ENCODE measurements at places on chromosomes 5 and 9. TPM values are rescaled to one million over a fixed set of nuclear protein-coding genes. Genes with fewer than 3 reads are reported as not detected.

DNA sequence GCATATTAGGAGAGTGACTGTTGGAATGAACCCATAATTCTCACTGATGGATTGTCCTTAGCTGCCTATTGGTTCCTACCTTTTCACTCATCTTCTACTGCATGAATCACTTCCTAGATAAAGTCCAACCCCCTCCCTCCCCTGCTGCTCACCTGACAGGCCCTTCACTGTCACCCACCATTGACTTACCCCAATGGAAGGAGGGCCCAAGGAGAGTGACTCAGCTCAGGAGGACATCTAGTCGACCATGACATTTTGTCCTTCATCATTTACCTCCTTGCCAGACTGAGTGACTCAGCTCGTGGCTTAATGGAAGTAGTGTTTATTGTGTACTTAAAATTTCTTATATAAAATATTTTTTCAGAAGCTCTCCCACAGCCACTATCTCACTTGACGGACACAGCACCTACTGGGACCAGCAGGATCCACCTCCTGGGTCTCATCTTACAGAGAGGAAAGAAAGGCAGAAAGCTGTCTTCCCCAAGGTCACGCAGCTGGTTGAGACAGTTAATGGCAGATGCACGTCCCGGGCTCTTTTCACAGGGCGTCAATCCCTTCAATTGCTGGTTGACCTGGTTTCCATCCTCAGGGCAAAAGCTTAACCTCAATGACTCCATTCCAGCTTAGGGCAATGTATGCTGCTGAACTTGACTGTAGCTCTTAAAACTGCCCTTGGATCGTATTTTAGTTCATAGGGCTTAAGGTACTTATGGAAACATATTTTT lies 142.3 kb downstream of the MARCHF11 start:
- no peak overlapping the region for H3K27ac ChIP-seq
- H3K36me3 ChIP-seq = no peaks in the 10 kb centered on the region
- no peaks in the 10 kb centered on the region for H3K4me1 ChIP-seq
- no peak for DNase-seq

DNA sequence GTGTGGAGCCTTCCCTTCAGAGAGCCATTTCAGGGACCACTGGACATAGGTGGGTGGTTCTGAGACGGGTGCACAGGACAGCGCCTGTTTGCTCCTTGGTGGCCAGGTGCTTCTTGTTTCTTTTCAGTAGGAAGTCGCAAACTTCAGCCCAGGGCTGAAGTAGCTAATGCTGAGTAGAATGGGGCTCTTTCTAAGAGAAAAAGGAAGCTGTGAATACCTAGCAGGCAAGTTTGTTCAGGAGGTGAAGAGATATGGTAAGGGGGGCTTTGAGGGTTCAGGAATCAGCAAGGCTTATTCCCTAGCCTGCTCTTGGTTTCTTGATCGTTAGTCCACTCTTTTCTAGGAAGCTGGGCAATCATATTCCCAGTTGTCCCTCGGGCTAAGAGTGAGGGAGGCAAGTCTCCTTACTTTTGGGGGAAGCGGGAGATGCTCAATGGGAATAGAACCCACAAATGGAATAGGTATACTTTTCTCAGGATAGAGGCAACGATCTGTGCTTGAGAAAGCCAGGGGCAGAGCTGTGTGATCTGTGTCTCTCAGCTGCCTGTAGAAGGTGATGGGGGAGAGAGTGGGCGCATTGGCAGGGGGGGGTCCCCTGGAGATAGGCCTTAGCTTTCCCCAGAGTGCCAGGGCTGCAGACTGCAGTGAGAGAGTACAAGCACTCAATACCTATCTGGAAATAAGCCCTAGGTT lies 1.9 kb upstream of the PURA start:
- H3K27me3 ChIP-seq = no peaks in the 10 kb centered on the region
- no peak for DNase-seq
- H3K4me3 ChIP-seq = no peak overlapping the region
- H3K36me3 ChIP-seq = peaks cover 4% of the 10 kb centered on the region
- peak overlapping the region; percentile 9 for H3K27ac ChIP-seq
- peaks cover 49% of the 10 kb centered on the region for H3K4me1 ChIP-seq

DNA sequence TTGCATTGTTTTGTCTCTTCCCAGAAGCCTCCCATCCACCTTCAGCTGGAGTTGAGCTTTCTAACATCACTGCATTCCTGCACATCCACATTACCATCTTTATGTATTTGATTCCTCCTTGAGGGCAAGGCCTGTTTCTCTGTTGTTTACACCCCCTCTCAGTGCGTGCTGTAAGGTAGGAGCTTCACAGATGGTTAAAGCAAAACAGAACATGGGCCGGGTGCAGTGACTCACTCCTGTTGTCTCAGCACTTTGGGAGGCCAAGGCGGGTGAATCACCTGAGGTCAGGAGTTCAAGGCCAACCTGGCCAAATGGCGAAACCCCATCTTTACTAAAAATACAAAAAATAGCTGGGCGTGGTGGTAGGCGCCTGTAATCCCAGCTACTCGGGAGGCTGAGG lies 110.9 kb downstream of the KCNIP1 start:
- no peaks in the 10 kb centered on the region for H3K27me3 ChIP-seq
- no peak overlapping the region for H3K4me3 ChIP-seq
- no peak overlapping the region for H3K27ac ChIP-seq
- DNase-seq = no peak
- no peaks in the 10 kb centered on the region for H3K4me1 ChIP-seq

DNA sequence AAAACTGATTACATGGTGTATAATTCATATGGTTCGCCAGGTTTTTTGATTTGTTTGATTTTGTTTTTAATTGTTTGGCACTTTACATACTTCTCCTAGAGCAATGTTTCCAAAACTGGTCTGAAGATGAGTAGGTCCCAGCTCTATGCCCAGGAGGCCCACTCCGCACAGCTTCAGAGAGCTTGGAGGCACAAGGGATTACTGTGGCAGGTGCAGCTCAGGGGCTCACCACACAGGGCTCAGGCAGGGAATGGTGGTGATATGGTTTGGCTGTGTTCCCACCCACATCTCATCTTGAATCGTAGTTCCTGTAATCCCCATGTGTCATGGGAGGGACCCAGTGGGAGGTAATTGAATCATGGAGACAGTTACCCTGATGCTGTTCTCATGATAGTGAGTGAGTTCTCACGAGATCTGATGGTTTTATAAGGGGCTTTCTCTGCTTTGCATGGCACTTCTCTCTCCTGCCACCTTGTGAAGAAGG lies 296.6 kb downstream of the MED10 start:
- no peak overlapping the region for H3K27ac ChIP-seq
- DNase-seq = no peak

DNA sequence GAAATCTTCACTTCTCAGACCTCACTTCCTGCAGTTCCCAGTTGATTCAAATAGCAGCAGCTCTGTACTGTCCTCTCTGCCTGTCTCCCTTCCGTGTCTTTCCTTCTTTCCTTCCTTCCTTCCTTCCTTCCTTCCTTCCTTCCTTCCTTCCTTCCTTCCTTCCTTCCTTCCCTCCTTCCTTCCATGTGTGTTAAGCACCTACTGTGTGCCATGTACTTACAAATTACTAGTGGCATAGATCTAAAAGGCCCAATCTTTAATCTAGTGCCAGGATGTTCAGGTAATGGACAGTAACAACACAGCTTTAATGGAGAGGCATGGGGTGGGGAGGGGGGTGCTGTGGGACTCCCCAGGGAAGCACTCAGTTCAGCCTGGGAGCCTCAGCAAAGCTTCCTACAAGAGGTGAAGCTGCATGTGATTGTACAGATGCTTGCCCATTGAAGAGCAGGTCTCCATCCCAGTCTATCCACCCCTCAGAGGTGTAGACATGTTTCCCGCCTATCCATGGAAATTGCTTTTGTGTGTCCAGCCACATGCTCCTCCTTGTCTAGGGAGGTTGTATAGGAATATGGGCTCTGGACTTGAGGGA lies 106.0 kb downstream of the RGS3 start:
- no peak overlapping the region for H3K27ac ChIP-seq

GRCh38 chr5:159342840-159343239 lies 12.6 kb upstream of the IL12B start:
- H3K4me3 ChIP-seq = no peak overlapping the region
- peaks cover 10% of the 10 kb centered on the region for H3K4me1 ChIP-seq
- no peaks in the 10 kb centered on the region for H3K27me3 ChIP-seq
- DNase-seq = no peak
- H3K36me3 ChIP-seq = no peaks in the 10 kb centered on the region

DNA sequence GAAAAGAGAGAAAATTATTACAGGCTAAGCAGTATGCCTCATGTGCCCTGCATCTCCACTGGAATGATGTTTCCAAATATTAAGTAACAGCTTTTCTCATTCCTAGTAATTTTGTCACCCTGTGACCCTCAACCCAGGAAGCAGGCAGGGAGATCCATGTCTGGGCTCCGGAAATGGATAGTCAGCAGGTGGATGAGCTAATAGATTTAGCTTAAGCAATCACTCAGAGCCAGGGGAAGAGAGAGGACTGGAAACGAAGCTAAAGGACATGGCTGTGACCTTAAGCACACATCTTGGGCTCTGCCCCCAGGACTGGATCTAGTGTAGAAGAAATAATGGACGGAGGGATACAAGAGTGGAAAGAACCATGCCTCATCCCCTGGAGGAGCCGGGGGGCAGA lies 89.5 kb downstream of the ARSB start:
- no peak for DNase-seq
- H3K27ac ChIP-seq = no peak overlapping the region
- H3K27me3 ChIP-seq = no peaks in the 10 kb centered on the region
- no peaks in the 10 kb centered on the region for H3K4me1 ChIP-seq

GRCh38 chr5:176535664-176536131 lies 1.5 kb downstream of the RNF44 start:
- H3K27me3 ChIP-seq = no peaks in the 10 kb centered on the region
- peaks cover 35% of the 10 kb centered on the region for H3K36me3 ChIP-seq
- H3K4me1 ChIP-seq = peaks cover 66% of the 10 kb centered on the region
- no peak for DNase-seq
- H3K27ac ChIP-seq = peak overlapping the region; percentile 96

DNA sequence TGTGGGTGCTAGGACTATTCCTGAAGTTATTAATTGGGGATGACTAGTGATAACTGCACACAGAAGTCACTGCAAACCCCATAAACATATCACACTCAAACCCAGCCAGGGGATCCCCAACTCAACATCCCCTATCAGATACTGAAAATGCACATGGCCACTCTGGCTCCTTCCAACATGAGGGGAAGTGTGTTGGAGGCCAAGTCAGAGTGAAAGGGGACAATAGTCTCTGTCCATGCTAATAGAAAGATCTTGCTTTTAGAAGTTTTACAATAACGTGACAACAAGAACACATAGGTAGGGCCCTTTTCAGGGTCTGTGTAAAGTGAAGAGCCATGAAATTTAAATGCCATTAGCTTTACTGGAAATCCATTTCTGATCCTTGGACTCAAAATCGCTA lies 98.8 kb upstream of the SEMA6A start:
- peaks cover 3% of the 10 kb centered on the region for H3K27me3 ChIP-seq
- H3K36me3 ChIP-seq = no peaks in the 10 kb centered on the region
- no peak overlapping the region for H3K4me3 ChIP-seq
- H3K27ac ChIP-seq = no peak overlapping the region

- H3K4me3 ChIP-seq = no peak overlapping the region
- H3K36me3 ChIP-seq = no peaks in the 10 kb centered on the region
- DNase-seq = no peak
- H3K27me3 ChIP-seq = no peaks in the 10 kb centered on the region
- no peaks in the 10 kb centered on the region for H3K4me1 ChIP-seq
- no peak overlapping the region for H3K27ac ChIP-seq
Measured at GRCh38 chr5:60639544-60639943, 60.4 kb downstream of the DEPDC1B start.

DNA sequence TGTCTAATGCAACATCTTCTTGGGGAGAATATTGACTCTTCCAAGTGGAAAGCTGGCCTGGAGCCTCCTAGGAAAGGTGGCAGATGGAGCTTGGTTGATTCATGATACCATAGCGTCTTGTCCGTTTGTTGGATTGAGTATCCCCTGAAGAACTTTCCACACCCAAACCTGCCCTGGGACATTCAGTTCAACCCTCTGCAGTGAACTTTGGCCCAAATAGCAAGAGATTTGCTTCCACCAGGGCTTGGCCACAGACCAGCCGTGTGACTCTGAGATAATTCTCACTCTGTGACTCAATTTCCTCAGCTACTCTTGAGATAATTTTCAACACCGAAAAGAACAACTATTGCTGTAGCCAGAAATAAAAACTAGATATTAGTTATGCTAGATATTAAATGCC lies 108.0 kb upstream of the RAD23B start:
- H3K36me3 ChIP-seq = no peaks in the 10 kb centered on the region
- no peaks in the 10 kb centered on the region for H3K4me1 ChIP-seq
- H3K27me3 ChIP-seq = no peaks in the 10 kb centered on the region
- no peak overlapping the region for H3K27ac ChIP-seq
- DNase-seq = no peak

DNA sequence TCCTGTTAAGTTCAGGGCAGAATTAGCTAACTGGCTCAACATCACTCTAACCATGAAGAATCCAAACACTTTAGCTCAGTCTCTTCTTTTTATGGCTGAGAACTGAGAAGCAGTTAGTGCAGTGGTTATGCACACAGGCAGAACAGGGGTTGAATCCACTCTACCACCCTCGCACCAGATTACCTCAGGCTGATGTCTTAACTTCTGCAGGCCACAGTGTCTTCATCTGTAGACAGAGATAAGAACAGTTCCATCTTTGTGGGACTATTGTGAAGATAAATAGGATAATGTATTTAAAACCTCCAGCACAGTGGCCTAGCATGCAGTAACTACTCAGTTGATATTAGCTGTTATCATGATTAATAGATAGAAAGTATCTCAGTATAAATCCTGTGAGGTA lies 54.8 kb downstream of the FAM114A2 start:
- H3K36me3 ChIP-seq = no peaks in the 10 kb centered on the region
- no peak for DNase-seq
- H3K27ac ChIP-seq = no peak overlapping the region
- no peak overlapping the region for H3K4me3 ChIP-seq
- H3K27me3 ChIP-seq = no peaks in the 10 kb centered on the region

DNA sequence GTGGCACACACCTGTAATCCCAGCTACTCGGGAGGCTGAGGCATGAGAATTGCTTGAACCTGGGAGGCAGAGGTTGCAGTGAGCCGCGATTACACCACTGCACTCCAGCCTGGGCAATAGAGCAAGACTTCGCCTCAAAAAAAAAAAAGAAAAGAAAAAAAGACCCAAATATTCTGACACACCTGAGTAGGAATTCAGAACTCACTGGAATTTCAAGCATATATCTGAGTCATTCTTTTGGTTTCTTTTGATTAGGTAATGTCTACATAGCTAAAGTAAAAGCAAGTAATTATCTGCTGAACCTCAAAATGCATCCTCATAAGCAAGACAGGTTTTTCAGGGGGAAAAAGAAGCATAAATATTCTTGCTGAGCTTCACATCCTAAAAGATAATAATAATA lies 35.9 kb downstream of the ANKRD31 start:
- no peaks in the 10 kb centered on the region for H3K27me3 ChIP-seq
- H3K4me1 ChIP-seq = no peaks in the 10 kb centered on the region

The SHOC1 gene
- not detected for total RNA-seq

The ANKRD20A1 gene
- total RNA-seq = 0.34 TPM

The ANKRD33B gene
- 1.0 TPM for total RNA-seq

The PHPT1 gene
- total RNA-seq = 30.3 TPM

The S100Z gene
- not detected for total RNA-seq

The THBS4 gene
- 0.31 TPM for total RNA-seq

The HRH2 gene
- total RNA-seq = 5.7 TPM

Measured in naive thymus-derived CD4-positive, alpha-beta T cell (primary cell).